ENCODE measurements at places on chromosomes 4 and X.

GRCh38 chr4:1492142-1492457 is 85.9 kb upstream of the NKX1-1 start:
- no peak for DNase-seq

DNA sequence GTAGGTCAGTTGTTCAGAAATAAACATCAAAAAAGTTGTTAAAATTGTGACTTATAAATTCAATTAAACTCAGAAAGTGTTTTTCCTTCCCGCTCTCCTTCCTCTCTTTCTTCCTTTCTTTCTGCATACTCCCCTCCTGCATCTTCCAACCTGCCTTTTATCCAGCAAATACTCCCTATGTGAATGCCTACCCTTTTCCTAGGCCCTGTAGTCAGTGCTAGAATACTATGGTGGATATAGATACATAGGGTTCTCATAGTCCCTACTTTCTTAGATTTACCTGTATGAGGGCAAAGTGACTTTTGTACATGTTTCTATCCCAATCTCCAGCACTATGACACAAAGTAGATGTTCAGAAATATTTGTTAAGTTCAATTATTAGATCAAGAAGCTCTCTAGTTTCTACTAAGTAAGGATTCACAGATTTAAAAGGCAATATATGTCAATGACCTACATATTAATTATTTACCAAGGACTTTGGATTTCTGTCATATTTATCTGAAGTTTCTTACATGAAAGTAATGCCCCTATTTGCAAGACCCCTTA is 732 bp downstream of the SULT1E1 start:
- no peak for DNase-seq

DNA sequence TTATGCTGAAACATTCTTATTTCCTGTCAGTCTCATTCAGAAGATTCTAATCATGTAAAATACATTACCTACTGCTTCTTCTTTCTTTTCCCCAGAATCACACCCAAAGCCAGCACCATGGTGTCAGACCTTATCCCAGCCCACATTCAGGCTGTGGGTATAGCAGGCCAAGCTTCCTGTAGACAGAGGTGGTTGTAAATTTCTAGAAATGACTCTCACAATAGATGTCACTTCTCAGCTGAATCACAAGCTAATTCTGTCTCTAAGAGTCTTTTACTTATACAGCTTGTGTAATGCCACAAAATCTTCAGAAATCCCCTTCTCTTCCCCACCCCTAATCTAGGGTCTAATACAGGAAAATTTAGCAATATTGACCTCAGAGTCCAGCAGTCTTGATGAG is 239.6 kb downstream of the PARM1 start:
- no peak for DNase-seq

DNA sequence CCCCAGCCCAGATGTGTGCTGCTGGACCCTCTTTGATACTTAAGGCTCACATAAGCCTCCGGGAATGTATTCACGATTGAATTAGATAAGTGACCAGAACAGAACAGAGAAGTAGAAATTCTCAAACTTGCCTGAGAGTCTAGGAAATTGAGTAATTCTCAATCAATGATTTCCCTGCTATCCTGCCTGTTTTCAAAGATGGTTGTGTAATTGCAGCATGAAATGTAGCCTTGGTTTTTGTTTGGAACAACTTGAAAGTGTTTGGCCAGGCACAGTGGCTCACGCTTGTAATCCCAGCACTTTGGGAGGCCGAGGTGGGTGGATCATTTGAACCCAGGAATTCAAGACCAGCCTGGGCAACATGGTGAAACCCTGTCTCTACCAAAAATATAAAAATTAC is 41.2 kb downstream of the TNIP2 start:
- DNase-seq = no peak

GRCh38 chrX:151754047-151754429 is 19.5 kb downstream of the CNGA2 start:
- no peak for DNase-seq

GRCh38 chrX:2784026-2784425 is 32.2 kb downstream of the XG start:
- DNase-seq = no peak

DNA sequence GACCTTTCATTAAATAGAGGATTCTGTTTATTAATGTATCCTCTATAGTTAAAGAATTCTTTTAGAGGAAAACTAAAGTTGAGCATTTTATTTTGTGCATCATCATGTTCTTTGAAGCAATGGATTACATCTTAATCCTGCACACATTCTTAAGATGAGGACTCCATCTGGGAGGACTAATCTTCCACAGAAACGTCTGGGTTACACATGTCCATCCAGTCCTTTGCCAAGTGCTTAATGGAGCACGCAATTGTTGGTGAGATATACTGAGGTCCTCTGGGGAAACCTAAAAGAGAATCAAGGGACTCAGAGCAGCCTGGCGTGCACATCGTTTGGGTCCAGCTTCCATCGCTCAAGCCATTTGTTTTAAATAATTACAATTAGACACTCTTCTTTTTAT is 115.1 kb upstream of the SFRP2 start:
- DNase-seq = no peak

GRCh38 chr4:146059865-146060264 is 115.7 kb upstream of the LSM6 start:
- no peak for DNase-seq

- no peak for DNase-seq
These were observed 318.3 kb upstream of the GATB start for GRCh38 chr4:152079079-152079478.

All from smooth muscle cell of the brain vasculature (primary cell).